ENCODE measurements at places on chromosomes 16 and 17. TPM values are rescaled to one million over a fixed set of nuclear protein-coding genes. Genes with fewer than 3 reads are reported as not detected.

CDT1 gene
- 103 TPM for total RNA-seq

LGALS9 gene
- 3.7 TPM for total RNA-seq

CPSF4L gene
- total RNA-seq = 0.24 TPM

TAC4 gene
- total RNA-seq = not detected

MT4 gene
- total RNA-seq = not detected

PAGR1 gene
- total RNA-seq = 47.4 TPM

DNA sequence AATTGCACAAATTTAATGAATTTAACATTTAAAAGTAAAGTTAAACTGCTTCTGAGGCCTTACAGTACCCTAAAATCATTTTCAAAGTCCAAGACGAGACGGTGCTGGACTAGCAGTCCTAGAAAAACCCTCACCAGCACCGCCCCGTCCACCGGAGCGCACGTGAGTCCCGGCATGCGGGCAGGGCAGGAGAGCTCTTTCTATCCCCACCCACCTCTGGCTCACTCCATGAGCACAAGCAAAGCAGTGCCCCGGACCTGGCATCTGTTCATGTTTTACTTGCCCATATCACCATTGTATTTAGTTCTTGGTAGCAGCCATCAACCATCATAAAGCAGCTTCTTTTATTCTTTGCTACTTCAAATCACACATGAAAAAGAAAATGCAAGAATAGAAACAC, 41.7 kb downstream of the ANKRD11 start:
- H3K27ac ChIP-seq = no peak overlapping the region
- no peak overlapping the region for H3K4me3 ChIP-seq
- DNase-seq = no peak
- H3K36me3 ChIP-seq = no peaks in the 10 kb centered on the region

GRCh38 chr16:2905988-2906387, 5.7 kb upstream of the FLYWCH1 start:
- no peak overlapping the region for H3K27ac ChIP-seq
- peaks cover 6% of the 10 kb centered on the region for H3K4me1 ChIP-seq
- no peaks in the 10 kb centered on the region for H3K36me3 ChIP-seq
- no peaks in the 10 kb centered on the region for H3K27me3 ChIP-seq
- no peak overlapping the region for H3K4me3 ChIP-seq
- no peak for DNase-seq

GRCh38 chr16:84609563-84610177, 8.2 kb downstream of the COTL1 start:
- no peaks in the 10 kb centered on the region for H3K27me3 ChIP-seq
- no peak for DNase-seq
- H3K27ac ChIP-seq = no peak overlapping the region
- no peaks in the 10 kb centered on the region for H3K4me1 ChIP-seq

ERN1 gene
- 6.7 TPM for total RNA-seq

DNA sequence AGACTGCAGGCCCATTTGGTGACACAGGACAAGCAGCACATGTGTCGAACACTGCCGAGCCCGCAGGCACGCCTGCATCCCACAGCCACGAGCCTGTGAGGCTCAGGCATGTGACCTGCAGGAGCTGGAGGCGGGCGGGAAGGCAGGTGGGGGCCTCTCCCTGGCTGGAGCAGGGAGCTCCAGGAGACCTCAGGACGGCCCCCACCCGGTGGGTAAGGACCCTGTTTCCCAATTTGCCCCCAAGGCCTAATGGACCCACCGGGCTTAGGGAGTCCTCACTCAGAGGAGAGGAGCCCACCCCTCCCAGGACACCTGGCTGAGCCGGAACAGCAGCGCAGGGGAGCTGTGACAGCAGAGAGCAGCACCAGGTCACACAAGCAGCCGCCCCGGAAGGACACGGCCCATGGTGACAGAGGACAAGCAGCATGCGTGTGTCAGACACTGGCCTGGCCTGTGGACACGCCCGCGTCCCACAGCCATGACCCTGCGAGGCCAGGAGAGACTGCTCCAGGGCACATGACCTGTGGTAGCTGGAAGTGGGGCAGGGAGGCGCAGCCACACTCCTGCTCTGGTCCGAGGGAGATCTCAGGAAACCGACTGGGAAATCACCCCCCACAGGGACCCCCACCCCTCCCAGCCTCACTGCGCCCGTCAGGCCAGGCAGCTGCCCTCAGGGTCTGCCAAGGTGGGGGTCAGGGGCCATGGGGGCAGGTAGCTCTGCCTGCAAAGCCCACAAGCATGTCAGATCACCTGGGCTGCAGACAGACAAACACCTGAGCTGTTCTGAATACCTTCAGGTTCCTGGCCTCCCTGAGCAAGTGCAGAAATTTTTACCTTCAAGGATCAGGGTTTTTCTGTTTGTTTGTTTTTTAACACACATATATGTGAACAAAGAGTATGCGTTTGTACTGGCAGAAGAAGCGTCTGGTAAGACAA, 2.4 kb downstream of the SPSB3 start:
- peaks cover 14% of the 10 kb centered on the region for H3K36me3 ChIP-seq
- H3K27me3 ChIP-seq = no peaks in the 10 kb centered on the region
- H3K27ac ChIP-seq = no peak overlapping the region

ADAM11 gene
- total RNA-seq = 0.59 TPM

GRCh38 chr16:6689643-6690042, 643.0 kb upstream of the RBFOX1 start:
- H3K27me3 ChIP-seq = no peaks in the 10 kb centered on the region
- H3K4me1 ChIP-seq = no peaks in the 10 kb centered on the region
- no peak overlapping the region for H3K27ac ChIP-seq
- no peak for DNase-seq
- H3K4me3 ChIP-seq = no peak overlapping the region

KRT9 gene
- not detected for total RNA-seq

DNA sequence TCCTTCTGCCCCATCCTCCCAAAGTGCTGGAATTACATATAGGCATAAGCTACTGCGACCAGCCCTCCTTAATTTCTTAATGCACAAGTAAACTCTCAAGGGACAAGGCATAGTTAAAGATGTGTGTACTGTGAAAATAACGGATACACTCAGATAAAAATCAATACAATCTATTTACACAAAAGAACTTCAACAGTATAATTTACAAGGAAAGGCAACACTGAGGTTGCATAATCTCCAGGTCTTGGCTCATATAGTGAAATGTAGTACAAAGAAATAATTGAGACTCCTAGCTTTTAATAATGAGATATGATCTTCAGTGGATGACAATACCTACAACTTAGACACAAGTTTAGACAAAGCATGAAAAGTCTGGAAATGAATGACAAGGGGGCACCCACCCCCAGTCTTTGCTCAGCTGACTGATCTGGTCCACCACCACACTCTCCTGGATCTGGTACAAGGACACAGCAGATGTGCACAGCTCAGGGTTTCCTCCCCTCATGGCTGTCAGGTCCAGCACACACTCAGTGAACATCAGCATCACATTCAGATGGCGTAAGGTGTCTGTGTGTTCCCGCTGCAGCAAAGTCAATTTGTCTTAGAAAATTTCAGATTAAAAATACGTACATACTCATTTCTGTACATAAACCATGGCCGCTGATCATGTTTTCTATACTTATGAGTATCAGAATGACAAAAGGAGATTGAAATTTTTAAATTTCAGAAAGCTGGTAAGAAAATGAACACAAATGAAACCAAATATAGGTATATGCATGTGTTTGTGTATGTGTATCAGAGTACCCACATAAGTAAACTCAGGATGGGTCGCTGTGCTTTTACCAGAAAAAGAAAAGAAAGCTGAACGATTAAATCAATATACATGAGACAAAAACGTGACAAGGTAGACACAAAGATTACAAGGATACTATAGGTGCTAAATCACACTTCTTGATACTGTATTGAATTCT, 33.7 kb upstream of the ALDH3A1 start:
- H3K27ac ChIP-seq = no peak overlapping the region
- peaks cover 18% of the 10 kb centered on the region for H3K36me3 ChIP-seq
- H3K4me1 ChIP-seq = no peaks in the 10 kb centered on the region
- no peak overlapping the region for H3K4me3 ChIP-seq

DNA sequence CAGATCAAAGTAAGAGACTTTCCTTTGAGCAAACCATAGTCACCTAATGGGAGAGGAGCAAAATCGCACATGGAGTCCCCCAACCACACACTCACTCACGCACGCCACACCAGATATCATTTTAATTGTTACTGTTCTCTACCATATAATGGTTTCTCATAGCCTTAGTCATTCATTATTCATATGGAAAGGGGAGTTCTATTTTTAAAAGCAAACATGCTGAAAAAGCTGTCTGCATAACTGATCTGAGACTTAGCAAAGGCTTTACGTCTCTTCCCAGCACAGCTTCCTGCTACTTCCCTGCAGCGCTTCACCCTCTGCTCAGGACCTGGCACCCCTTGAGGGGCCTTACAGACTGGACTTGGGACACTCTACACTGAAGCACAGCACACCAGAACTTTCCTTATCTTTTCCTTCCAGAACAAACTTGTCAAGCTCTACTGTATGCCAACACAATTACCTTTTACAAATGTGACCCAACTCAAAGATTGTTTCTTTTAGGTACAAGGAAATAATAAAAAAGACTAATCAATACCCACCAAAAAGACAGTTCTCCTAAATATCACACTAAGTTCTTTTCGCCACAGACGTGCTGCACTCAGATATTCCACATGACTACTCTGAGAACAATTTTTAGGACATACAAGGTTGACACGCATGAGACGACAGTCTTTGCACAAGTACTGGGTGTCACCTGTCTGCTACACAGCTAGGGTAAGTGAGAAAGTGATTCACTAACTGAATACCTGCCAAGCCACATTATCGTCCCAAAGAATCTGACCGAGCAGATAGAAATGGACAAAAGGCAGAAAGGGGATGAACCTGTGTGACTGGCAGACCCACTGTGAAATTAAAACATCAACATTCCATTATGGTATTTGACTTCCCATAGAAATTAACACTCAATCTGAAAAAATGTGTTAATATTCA, 21.5 kb downstream of the SRP68 start:
- H3K4me1 ChIP-seq = peaks cover 10% of the 10 kb centered on the region
- DNase-seq = no peak
- no peaks in the 10 kb centered on the region for H3K27me3 ChIP-seq
- no peak overlapping the region for H3K27ac ChIP-seq
- peaks cover 63% of the 10 kb centered on the region for H3K36me3 ChIP-seq

IGFALS gene
- total RNA-seq = not detected

GRCh38 chr16:88408561-88409142, 25.9 kb downstream of the ZNF469 start:
- no peak for DNase-seq
- peaks cover 8% of the 10 kb centered on the region for H3K27me3 ChIP-seq
- no peaks in the 10 kb centered on the region for H3K4me1 ChIP-seq
- H3K36me3 ChIP-seq = no peaks in the 10 kb centered on the region
- H3K4me3 ChIP-seq = no peak overlapping the region

GSG1L2 gene
- not detected for total RNA-seq

GRCh38 chr16:27928542-27928941, 135.0 kb downstream of the GSG1L start:
- H3K27me3 ChIP-seq = peaks cover 3% of the 10 kb centered on the region
- H3K27ac ChIP-seq = no peak overlapping the region
- DNase-seq = no peak
- H3K4me3 ChIP-seq = no peak overlapping the region
- no peaks in the 10 kb centered on the region for H3K36me3 ChIP-seq

GRCh38 chr17:6065351-6065750, 4.8 kb upstream of the WSCD1 start:
- H3K4me3 ChIP-seq = no peak overlapping the region
- H3K4me1 ChIP-seq = no peaks in the 10 kb centered on the region
- H3K27ac ChIP-seq = no peak overlapping the region
- H3K27me3 ChIP-seq = peaks cover 87% of the 10 kb centered on the region
- DNase-seq = no peak

DBNDD1 gene
- total RNA-seq = 24.6 TPM

GRCh38 chr16:22684574-22685458, 129.1 kb upstream of the HS3ST2 start:
- H3K27ac ChIP-seq = no peak overlapping the region
- no peaks in the 10 kb centered on the region for H3K4me1 ChIP-seq
- no peaks in the 10 kb centered on the region for H3K36me3 ChIP-seq

HYDIN gene
- not detected for total RNA-seq

GRCh38 chr17:78010759-78011158, 52.3 kb downstream of the TNRC6C start:
- H3K4me3 ChIP-seq = no peak overlapping the region
- H3K27ac ChIP-seq = no peak overlapping the region
- H3K4me1 ChIP-seq = no peaks in the 10 kb centered on the region
- H3K36me3 ChIP-seq = no peaks in the 10 kb centered on the region

DNA sequence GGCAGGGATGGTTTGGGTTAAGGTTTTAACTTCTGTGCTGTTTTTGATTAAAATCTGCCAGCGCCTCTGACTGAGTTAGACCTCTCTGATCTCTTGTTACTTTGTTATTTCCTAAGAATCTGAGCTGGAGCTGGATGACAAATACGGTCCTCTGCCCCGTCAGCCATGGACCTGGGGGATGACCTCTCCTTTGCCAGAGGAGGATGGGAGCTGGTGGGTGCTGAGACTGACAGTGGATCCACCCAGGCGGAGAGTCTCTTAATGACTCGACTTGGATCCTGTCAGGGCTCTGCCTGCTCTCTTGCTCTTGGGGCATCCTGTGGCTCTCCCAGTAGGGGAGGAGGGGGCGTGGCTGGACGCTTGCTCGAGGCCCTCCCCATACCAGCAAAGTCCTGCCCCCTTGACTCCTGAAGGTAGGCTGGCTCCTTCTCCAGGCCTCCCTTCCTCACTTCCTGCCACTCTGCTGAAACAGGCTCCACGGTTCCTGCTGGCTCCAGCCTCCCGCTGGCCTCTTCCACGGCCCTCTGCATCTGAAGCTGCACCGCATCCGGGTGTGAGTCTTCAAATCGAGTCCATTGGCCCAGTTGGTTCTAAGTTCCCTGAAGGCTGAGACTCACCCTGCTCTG, 24.8 kb upstream of the MAP3K14 start:
- H3K4me3 ChIP-seq = no peak overlapping the region
- H3K27ac ChIP-seq = no peak overlapping the region
- peak; percentile 53 for DNase-seq
- H3K4me1 ChIP-seq = peaks cover 17% of the 10 kb centered on the region

- H3K27ac ChIP-seq = no peak overlapping the region
- H3K36me3 ChIP-seq = no peaks in the 10 kb centered on the region
- H3K4me1 ChIP-seq = no peaks in the 10 kb centered on the region
- no peak for DNase-seq
Observed at GRCh38 chr16:12609937-12610699, 193.6 kb downstream of the CPPED1 start.

DNA sequence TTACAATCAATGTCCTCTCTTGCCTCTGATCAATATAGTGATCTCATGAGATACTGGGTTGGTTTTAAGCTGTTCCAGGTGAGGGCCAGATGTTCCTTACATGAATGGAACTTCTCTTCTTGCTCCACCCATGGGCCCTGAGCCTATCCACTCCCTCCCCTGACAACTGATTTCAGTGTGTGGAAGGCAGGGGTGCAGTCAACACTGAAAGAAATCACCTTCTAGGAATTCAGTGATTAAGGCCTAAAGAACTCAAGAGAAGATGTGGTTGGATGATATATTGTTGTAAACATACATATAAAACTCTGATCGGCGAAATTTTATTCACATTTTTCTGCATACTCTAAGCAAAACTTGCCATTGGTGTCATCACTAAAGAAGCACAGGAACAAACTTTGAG, 6.7 kb upstream of the GOSR2 start:
- no peak overlapping the region for H3K4me3 ChIP-seq
- H3K27ac ChIP-seq = no peak overlapping the region
- H3K4me1 ChIP-seq = no peaks in the 10 kb centered on the region
- H3K36me3 ChIP-seq = no peaks in the 10 kb centered on the region

Measured in A673 (cell line).